ENCODE measurements at places on chromosomes 1 and 21. TPM values are rescaled to one million over a fixed set of nuclear protein-coding genes. Genes with fewer than 3 reads are reported as not detected.

The SLAMF1 gene
- total RNA-seq, result 59.3 TPM

The ADORA1 gene
- not detected for total RNA-seq

The SLC16A4 gene
- total RNA-seq, result 0.23 TPM

The C1QA gene
- not detected for total RNA-seq

The CNKSR1 gene
- total RNA-seq, result 1.4 TPM

The ELOVL1 gene
- 64.4 TPM for total RNA-seq

The VAMP4 gene
- 12.5 TPM for total RNA-seq
